ENCODE measurements at places on chromosomes 7 and 10.

DNA sequence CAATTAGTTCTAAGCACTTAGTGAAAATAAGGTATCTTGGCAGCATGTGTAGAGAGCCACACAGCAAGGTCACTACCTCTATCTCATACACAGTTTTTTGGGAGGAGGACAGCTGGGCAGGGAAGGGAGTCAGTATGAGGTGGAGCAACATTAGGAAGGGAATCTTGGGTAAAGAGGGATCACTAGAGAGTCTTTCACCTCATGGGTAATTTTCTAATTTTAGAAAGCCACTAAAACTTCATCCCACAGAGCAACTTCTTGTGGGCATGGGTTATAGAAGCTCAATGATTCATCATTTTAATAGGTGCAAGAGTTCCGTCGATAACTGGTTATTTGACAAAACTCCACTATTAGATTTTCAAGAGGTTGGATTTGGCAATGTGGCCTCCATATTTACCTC, 2.5 kb downstream of the NRAP start:
- no peak for DNase-seq

GRCh38 chr7:50446542-50446960, 3.6 kb downstream of the FIGNL1 start:
- no peak for DNase-seq

DNA sequence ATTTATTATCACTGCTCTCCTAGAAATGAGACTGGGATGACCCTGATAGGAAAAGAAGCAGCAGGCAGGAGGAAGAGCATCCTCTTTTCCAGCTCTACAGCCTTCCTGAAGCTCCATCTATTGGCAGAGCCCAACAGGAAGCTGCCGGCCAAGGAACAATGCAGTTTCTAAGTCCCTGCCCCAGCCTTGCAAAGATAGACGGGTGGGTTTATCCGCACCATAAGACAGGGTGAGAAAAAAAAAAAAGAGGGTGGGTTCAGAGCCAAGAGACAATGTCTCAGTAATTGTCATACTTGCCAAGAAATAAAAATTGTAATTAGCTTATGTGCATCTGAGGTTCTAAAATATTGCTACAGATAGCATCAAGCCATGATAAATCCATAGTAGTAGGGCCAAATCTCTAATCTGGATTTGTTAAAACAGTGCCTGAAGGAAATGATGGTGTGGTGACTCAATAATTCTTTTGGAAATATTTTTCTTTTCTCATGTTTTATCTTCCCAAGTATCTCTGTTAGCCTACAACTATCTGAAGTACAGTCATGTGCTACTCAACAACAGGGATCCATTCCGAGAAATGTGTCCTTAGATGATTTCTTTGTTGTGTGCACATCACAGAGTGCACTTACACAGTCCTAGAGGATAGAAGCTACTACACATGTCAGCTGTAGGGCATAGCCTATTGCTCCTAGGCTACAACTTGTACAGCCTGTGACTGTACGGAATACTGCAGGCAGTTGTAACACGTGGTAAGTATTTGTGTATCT, 242.9 kb upstream of the CXCL12 start:
- no peak for DNase-seq

GRCh38 chr7:44561962-44562621, 11.6 kb downstream of the DDX56 start:
- no peak for DNase-seq

DNA sequence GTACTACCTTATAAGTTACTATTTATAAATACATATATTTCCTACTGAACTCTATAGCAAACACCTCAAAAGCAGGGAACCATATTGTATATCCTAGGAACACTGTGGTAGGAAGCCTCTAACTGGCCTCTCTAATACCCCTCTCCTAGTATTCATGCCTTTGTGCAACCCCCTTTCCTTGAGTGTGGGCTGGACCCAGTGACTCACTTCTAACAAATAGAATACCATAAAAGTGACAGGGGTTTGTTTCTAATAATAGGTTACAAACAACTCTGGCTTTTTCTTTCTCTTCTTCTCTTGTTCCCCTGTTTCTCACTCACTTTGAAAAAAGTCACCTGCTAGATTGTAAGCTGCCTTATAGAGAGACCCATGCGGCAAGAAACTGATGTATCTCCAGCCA, 51.6 kb upstream of the MACC1 start:
- DNase-seq: no peak

- DNase-seq: no peak
Measured at GRCh38 chr7:40612298-40612697, 477.5 kb downstream of the SUGCT start.

DNA sequence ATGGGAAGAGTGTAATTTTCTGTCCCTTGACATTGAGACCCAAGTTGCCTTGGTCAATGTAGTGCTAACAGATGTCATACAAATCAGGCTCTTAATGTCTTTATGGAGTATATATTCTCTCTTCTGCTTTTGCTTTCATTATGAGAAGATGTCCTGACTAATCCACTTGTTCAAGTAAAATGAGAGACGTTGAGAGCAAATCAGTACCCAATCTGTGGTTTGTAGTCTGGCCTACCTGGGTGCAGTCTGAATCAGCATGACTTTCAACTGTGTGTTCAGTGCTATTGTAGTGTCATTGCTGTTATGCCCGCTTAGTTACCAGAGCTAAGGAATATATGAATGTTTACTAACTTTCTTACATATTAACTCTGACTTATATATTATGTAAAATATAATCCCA, 612.4 kb downstream of the ANKRD7 start:
- DNase-seq: no peak

DNA sequence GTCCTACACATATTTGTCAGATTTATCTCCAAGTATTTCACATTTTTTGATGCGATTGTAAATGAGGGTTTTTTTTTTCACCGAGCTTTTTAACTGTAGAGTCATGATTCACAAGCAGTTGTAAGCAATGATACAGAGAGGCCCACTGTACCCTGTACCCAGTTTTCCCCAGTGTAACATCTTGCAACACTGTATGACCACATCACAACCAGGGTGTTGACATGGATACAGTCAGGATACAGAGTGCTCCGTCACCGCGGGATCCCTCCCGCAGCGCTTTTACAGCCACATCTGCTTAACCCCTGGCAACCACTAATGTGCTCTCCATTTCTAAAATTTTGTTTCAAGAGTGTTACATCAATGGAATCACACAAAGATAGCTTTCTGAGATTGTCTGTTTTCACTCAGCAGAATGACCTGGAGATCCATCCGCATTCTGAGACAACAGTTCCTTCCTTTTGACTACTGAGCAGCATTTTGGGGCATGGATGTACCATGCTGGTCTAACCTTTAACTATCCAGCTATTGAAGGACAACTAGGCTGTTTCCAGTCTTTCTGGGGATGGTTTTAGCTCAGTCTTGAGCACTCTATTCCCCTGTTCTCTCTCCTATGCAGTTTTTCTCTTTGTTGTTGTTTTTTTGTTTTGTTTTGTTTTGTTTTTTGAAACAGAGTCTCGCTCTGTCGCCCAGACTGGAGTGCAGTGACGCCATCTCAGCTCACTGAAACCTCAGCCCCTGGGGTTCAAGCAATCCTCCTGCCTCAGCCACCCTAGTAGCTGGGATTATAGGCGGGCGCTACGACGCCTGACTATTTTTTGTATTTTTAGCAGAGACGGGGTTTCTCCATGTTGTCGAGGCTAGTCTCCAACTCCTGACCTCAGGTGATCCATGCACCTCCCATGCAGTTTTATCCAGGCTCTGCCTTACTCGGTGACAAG, 25.9 kb downstream of the GPRIN2 start:
- DNase-seq: no peak

GRCh38 chr7:117145333-117145732, 177.5 kb downstream of the WNT2 start:
- DNase-seq: no peak

- DNase-seq: no peak
Measured at GRCh38 chr10:60652628-60653027, 125.7 kb upstream of the CDK1 start.

All from NCI-H1417 (cell line).